C1 segment of cervical spinal cord (tissue), 14 donors: ENCODE measurements at places on chromosomes 5 and 9.
A peak's percentile ranks its signal among the peaks of the same experiment; 100 is the strongest.

DNA sequence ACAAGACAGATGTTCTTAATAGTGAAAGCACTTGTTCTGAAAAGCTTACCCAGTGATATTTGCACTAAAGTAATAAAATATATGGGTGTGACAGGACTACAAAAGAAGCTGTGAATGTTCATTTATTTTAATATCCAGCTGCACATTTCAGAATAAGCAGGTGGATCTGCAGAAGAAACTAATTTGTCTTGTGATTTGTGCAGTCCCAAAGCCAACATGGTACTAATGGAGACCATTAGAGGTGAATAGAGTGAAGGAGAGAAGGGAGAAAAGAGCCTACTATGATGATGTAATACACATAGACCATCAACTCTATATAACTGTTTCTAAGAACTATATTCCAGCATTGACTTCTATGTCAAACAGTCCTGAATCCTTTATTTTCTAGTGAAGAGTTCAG, 362.8 kb downstream of the ISL1 start:
- no peak for DNase-seq

DNA sequence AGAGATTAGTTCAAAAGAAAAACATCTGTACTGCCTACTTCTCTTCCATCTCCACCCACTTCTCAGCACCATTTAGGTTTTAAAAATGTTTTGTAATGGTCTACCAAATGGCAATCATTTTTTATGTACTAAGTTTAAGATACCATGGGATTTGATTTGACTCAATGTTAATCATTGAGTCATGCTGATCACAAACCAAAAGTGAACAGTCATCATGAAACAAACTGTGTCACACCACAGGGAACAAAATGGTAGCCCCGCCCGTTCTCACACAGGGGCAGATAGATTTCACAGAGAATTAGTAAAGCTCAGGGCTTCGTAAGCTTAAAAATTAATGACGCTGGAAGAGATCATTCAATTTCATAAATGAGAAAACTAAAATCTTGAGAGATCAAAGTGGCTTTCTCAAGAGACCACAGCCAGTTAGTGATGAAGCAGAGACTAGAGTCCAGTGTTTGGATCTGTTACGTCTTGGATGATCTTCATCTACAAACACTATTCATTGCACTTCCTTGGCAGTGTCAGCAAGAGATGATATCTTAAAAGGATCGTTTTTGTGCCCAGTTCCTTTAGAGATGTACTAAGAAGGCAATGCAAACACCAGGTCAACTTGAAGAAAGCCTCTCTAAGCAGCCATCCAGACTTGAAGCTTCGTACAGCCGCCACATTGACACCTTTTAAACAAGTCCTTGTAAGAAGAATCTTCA, 33.9 kb upstream of the TRIO start:
- DNase-seq: no peak

GRCh38 chr9:99253772-99254431, 31.8 kb downstream of the SEC61B start:
- no peak for DNase-seq

GRCh38 chr5:141001844-141002604, 35.7 kb downstream of the PCDHAC2 start:
- DNase-seq: no peak

DNA sequence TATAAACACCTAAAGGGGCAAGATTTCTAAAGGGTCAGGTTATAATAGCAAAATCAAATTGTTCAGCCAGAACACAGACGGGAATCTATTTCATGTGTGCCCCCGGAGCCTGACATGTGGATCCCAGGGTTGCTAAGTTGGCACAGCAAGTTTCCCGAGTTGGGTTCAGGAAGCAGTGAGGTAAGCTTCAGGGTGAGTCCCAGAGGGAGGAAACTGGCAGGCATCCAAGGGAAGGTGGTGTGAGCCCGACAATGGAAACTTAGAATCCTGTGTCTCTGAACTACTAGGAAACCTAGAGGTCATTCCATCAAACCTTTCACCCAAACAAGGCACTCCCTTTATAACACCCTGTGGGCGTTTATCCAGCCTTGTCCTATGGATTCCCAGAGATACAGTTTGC, 98.4 kb downstream of the ADRB2 start:
- no peak for DNase-seq

DNA sequence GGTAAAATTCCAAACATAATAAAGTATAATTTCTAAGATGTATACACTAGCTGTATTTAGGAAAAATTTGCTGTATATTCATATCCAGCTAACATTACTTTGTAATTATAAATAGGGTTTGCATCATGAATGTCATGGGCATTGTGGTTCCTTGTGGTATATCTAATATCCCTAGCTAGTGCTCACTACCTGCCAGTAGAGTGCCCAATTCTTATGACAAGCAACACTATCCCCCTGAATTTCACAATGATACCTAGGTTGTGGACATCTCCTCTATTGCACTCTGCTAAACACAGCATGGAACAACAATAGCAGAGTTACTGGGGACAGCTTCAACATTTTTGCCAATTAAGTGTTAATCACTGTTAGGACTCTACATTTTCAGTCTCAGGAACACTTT, 1656.5 kb downstream of the EFNA5 start:
- no peak for DNase-seq

DNA sequence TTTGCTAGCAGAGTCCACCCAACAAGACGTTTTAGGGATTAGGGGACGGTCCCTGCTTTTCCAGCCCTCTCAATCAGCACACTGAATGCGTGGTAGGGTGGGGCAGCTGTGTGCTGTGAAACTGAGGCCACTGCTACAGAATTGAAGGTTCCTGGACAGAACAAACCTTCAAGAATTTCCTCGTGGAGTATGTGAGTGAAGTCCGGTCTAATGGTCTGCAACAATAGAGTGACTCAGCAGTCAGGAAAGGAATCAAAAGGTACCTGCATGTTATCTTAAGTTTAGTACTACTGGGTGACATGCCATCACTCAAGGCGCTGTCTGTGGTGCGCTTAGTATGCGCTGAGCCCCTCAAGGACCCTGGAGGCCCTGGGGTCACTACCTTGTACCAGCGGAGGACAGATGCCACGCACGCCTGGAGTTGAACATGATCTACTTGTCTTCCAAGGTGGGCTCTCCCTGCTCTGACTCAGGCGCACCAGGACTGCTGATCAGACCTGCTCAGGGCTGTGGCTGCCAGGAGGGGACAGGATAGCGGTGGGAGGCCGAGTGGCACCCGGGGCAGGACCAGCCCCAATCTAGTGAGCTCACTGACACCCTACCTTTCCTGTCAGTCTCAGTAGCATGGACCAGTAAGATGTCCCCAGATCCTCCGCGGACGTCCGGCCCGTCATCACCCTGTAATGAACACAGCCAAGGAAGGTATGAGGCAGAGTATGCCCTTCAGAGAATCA, 50.5 kb downstream of the PRRT1B start:
- no peak for DNase-seq

DNA sequence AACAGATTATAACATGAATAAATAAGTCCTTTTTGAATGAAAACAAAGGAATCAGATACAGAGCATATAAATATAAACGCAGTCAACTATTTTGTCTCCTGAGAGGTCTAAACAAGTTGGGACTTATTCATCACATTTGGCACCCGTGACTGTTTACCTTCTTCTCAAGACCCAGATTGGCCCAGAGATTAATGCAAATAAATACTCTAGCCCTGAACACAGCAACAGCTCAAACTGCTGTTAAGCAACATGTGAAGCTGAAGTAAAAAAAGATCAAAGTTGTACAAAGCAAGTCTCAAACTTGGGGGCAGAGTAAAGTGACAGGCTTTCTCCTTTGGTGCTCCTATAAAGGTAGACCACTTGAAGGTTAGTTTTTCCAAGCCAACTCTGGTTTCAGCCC, 95.0 kb upstream of the NR5A1 start:
- no peak for DNase-seq

DNA sequence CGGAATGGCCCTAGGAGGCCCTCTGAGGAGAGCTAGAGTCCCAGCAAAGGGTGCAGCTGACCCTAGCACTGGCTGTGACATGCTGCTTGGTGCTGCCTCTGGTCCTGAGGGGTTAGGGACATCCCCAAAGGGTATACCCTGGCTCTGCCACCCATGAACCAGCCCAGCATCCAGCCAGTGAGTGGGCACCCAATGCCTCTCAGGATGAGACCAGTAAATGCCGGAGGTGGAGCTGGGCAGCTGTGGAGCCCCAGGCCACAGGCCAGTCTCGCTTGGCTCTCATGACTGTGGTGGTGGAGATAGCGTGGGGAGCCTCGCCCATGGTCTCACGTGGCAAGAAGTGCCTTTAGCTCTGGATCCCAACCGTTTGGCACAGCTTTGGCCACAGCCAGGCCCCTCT, 3.7 kb upstream of the CEL start:
- no peak for DNase-seq

DNA sequence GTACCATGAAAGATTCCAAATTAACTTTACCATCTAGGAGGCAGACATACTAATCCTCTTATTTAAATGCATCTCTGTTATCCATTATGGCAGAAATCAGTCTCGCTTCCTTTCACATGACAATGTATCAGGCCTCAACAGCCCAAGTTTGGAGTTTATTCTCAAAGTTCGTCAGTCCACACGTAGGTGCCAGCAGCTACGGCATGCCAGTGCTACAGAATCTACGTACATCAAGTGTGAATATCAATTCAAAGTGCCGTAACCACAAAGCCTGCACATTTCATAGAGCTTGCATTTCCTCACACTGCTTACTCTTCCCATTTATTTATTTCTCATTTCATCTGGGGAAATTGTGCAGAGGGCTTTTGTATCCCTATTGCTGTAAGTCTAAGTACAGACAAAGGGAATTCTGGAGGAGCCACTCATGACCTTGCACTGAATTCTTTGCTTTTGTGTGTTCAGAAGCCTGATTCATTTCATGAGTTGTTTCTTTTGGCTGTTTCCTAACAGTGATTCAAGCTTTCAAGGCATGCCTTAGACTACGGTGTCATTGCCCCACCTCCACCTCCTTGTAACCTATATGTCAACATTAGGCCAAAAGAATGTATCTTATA, 10.0 kb downstream of the ENC1 start:
- no peak for DNase-seq

- no peak for DNase-seq
Observed at GRCh38 chr5:79093762-79094161, 17.8 kb upstream of the BHMT start.

DNA sequence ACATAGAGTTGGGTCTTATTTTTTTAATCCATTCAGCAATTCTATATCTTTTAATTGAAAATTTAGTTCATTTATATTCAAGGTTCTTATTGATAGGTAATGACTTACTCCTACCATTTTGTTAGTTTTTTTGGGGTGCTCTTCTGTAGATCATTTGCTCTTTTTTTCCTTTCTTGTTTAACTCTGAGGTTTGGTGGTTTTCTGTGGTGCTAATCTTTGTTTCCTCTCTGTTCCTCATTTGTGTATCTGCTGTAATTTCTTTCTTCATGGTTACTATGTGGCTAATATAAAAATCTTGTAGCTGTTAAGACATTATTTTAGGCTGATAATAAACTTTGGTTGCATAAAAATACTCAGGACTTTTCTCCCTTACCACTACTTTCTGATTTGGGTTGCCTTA, 181.6 kb upstream of the DMRTA1 start:
- no peak for DNase-seq

- no peak for DNase-seq
Observed at GRCh38 chr9:22308177-22308576, 138.4 kb upstream of the DMRTA1 start.

GRCh38 chr5:56350597-56351170, 117.6 kb upstream of the ANKRD55 start:
- DNase-seq: no peak

GRCh38 chr5:107505763-107506534, 164.8 kb downstream of the EFNA5 start:
- no peak for DNase-seq

- DNase-seq: no peak
Observed at GRCh38 chr5:133341915-133342710, 270.2 kb downstream of the FSTL4 start.

DNA sequence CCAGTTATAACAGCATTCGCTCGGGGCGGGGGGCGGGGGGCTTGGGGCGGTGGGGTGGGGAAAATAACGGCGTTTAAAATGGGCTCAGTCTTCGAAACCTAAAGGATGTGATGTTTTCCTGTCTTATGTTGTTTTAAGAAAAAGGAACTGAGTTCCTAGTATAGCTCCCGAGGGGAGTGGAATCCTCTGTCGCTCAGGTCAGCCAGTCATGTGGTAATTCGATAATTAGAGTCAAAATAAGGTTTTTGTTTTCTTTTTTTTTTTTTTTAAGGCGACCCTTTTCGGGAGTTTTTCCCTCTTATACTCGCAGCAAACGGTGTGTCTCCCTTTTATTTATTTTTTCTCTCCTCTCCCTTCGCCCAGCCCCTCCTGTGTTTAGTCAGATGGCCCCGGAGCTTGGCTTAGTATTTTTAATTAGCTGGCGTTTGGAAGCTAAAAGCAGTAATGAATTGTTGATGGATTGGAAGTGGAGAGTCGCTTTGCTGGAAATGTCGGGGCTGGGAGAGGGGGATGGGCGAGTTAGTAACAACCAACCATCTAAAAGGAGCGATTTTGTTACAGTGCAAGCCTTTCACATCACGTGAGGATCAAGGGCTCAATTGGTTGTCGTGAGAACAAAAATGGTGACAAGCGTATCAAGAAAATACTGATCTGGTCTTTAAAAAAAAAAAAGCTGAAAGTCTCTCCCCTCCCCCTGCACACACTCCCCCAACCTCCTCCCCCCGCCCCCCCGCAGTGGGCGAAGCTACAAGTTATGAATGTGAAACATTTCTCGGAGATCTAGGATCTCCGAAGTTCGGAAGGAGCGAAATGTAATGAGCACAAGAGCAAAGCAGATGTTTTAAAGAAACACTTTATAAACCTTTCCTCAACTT, 714 bp upstream of the ZNF608 start:
- peak; percentile 74 for DNase-seq

- DNase-seq: no peak
Observed at GRCh38 chr9:136264441-136265405, 19.1 kb upstream of the QSOX2 start.

DNA sequence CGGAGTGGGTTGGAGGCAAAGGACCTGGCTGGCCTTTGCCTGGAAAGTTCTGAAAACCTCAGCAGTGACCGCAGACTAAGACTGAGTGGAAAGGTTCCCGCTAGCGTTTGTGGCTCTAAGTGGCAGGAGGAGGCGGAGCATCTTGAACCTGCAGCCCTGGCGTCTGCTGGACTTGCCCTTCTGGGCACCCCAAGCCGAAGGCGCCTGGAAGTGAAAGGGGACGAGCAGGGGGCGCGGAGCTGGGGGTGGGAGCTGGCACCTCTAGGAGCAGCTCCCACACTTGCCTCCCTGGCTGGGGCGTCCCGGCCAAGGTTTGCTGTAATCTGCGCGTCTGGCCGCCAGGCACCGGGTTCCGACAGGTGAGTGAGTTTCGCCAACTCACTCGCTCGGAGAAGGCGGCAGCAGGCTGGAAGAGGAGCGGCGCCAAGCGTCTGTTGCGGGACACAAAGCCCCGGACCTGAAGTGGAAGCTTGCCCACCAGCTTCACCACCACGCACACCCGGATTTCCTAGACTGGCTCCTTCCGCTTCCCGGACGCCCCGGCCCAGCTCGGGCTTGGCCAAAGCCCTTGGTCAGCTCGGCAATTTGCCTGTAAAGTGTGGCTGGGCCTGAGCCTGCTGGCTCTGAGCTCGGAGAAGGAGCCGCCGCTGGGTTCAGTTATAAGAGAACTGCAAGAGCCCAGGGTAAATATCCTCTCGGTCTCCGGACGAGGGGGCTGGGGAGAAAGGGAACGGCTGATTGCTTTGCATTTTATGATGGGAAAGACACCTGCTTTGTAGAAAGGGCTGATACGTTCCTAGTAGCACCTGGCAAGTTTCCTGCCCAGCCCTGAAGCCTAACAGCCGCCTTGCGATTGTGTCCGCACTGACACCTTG, at the start of gene GNA14:
GNA14 (minus strand) TSS at position 89 of the 875 bp plus-strand sequence. CDS start 529 bp downstream, outside the sequence.
- DNase-seq: peak; percentile 12

- DNase-seq: no peak
Observed at GRCh38 chr9:137784641-137785513, 92.7 kb upstream of the CACNA1B start.

GRCh38 chr9:109002141-109002540, 11.2 kb downstream of the CTNNAL1 start:
- DNase-seq: no peak
